ENCODE measurements at places on chromosomes 3 and 15. TPM values are rescaled to one million over a fixed set of nuclear protein-coding genes. Genes with fewer than 3 reads are reported as not detected.

GPR176 gene
- polyA plus RNA-seq = not detected

- DNase-seq = no peak
These were observed 110.3 kb downstream of the LSM3 start for GRCh38 chr3:14288833-14289451.

DNA sequence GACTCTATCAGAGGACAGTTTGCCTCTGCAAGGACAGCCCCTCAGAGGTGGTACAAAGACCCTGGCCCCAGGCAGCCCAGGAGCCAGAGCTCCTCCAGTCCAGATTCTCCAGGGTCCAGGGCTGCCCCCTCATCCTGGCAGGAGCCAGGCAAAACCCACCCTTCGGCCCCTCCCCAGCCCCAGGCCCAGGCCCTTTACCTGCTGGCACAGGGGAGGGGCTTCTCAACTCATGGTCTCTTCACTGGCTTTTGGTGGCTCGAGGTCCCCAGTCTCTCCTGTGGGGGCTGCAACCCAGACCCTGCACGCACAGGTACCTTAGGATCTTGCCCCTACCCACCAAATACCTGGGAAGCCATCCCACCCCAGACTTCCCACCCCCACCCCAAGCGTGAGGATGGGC is 8.5 kb downstream of the NEIL1 start:
- no peak for DNase-seq

- DNase-seq = no peak
These were observed 27.9 kb downstream of the TP53BP1 start for GRCh38 chr15:43465100-43465499.

DNA sequence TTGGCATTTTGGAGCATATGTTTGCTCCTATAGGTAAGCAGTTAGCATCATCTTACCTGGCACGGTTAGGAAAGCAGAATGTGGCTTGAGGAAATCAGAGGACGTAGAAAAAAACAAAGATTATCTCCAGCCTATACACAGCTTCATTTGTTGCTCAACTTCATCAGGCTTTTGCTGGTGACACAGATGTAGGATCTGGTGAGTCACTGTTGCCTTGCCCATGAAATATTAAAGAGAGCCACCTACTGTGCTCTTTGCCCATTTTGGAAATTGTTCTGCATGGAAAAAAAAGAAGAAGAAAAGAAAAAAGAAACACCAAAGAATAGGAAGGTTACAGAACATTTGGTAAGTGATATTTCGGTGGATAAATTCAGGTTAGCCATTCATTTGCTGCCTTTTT is 3.8 kb downstream of the IL1RAP start:
- DNase-seq = no peak

DNA sequence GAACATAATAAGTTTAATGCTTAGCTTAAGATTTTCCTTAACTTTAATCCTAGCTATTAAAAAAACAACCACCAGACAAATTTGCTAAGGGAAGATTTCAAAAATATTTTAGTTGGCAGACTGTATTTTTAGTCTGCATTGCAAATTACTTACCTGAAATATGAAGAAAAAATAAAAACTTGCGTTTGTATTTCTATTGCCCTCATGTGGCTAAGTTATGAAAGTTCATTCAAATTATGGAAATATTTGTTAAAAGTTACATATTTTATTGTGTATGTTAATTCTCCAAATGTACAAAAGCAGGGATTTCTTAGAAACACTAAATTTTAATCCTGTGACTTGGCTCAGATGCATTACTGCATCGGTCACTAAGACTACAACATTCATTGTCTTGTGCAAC is 15.0 kb downstream of the GTF2A2 start:
- no peak for DNase-seq

DNA sequence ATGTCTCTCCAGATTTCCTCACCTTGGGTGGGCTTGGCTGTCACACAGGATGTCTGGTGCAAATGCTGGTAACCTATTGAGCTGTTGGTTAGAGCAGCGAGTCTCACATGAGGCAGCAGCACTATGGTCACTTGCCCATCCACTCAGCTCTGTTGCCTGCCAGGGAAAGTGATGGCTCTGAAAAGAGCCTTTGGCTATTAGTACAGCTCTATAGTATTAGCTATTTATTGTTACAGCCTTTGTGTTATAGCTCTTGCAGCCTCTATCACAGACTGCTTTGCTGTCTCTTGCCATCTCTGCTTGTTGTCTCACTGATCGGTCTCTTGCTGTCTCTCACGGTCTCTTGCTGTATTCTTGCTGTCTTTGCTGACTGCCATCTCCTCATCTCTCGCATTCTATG is 114.3 kb downstream of the MFSD1 start:
- no peak for DNase-seq
